Right renal cortex interstitium (tissue), 3 donors: ENCODE measurements at places on chromosomes 11 and 22. TPM values are rescaled to one million over a fixed set of nuclear protein-coding genes. Genes with fewer than 3 reads are reported as not detected.

- no peak for DNase-seq
Observed at GRCh38 chr11:90391756-90392155, 168.9 kb upstream of the CHORDC1 start.

The KDM4E gene
- 0.14 TPM for polyA plus RNA-seq

The OR8G1 gene
- polyA plus RNA-seq = not detected

The NTM gene
- 35.7 TPM for polyA plus RNA-seq

DNA sequence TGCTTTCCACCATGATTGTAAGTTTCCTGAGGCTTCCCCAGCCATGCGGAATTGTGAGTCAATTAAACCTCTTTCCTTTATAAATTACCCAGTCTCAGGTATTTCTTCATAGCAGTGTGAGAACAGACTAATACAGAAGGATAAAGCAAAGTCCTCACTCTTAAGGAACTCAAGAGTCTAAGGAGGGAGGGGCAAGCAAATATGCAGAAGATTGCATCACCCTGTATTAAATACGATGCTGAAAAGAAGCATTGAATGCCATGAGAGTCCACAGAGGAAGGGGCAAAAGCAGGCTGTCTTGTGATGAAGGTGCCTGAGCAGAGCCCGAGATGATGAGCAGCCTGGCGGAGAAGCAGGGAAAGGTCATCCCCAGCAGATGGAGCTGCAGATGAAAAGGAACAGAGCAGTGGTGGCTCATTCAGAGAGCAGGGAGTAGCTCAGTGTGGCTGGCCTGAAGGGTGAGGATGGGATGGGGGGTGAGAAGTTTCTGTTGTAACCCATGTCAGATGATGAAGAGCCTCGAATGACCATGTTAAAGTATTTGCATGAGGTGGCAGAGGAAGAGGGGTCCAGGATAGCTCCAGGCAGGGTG, 6.3 kb upstream of the IZUMO1R start:
- no peak for DNase-seq

The CARNS1 gene
- polyA plus RNA-seq = 1.4 TPM

DNA sequence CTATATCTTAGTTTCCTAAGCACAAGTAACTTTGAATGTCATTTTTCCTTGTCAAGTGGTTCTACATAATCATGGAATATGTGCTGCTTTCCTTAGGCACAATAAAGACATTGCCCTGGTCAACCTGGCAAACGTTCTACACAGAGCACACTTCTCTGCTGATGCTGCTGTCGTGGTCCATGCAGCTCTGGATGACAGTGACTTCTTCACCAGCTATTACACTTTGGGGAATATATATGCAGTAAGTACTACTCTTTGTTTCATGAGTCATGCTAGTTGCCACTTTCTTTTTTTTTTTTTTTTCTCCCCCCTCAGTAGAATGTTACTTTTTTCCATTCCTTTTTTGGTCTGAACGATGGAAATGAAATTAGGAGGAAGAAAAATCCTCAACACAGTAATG, 38.5 kb downstream of the TTC17 start:
- DNase-seq = no peak

The ANO9 gene
- 6.4 TPM for polyA plus RNA-seq

The RIC3 gene
- 8.9 TPM for polyA plus RNA-seq

DNA sequence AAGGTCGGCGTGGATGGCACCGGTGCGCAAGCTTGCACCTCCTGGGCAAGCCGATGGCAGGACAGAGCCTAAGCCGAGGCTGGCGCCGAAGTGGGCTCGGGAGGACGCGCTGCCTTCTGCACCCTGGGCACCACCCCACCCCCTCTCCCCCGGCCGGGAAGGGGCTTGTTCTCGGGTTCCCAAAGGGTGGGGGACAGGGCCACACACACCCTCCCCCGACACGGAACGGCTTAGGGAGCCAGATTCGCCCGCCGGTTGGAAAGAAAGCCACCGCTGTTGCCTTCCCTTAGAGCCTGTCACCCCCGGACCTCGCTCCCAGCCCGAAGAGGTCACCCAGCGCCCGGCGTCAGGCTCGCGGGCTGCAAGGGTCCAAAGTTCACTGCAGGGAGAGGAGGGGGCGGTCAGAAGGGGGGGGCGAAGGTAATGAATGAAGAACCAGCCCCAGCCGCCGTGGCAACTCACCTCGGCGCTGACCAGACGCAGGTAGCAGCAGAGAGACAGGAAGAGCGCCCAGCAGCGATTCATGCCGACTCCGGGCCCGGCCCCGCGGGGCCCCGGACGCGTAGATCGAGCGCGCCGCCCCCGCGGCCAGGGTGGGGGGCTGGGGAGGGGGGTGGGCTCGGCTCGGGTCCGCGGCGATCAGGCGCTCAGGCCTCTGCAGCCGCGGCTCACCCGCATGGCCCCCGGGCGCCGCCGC, 1.2 kb downstream of the PDGFB start:
- no peak for DNase-seq

The TLCD5 gene
- 11.0 TPM for polyA plus RNA-seq

DNA sequence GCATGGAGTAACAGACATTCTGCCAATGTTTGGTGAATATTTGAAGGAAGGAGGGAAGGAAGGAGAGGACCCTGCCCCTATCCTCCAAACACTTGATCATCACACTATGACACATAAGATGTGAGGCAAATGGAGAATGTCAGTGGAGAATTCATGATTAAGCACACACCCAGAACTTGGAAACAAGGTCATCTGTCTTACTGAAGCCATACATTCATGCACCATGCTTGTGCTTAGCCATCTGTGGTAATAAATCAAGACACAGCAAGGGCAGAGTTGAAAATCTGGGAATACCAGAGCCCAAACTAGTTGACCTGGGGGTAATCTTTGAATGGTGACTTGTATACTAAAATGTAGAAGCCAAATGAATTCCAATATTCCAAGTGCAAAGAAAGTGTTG, 7.9 kb upstream of the TIMP3 start:
- DNase-seq = no peak

DNA sequence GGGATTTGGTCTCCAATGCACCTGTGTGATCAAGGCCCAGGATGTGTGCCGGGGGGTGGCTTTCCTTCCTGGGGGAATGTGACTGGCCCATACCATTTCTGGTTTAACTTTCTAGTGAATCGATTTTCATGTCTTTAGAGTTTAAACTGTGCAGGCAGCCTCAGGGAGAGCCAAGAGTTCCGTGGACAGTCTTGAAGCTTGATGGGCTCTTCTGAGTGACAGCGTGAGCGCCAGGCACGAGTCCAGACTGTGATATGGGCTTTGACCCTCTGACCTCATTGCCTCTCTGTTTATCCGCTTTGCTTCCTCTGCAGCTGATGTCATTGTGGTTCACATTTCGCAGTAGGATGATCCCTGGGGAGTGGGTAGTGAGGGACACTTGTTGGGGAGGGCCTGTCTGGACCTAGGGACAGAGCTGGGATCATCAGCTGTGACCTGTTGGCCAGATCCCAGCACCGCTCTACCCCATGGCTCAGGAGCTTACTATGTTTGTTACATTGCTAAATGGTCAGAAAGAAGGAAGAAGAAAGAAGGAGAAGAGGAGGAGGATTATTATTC, 80.6 kb upstream of the CLDN5 start:
- no peak for DNase-seq

- DNase-seq = no peak
Observed at GRCh38 chr11:123195188-123196059, at the start of gene CLMP. Gene CLMP (minus strand): TSS chr11:123195248. CDS start chr11:123194940, 308 bp downstream.

The HEPHL1 gene
- polyA plus RNA-seq = 0.49 TPM

The APOA4 gene
- not detected for polyA plus RNA-seq

GRCh38 chr22:50357756-50358155, 14.6 kb downstream of the PPP6R2 start:
- no peak for DNase-seq

The PDE2A gene
- 16.5 TPM for polyA plus RNA-seq

The MDK gene
- polyA plus RNA-seq = 725 TPM

DNA sequence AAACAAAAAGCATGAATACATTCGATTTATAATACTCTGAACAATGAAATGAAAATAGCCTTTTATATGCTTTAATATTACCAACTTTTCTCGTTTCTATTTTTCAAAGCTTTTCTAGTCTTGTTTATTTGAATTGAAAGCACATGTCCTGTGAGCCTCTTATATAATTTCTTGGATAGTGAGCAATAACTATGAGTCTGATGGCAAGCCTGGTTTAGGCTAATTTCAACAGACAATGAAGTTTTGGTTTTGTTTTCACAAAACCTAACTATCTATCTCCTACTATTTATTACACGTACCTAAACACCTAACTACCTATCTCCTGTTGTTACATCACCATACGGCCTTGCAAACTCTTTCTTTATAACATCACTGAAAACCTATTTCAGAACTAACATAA, 29.2 kb upstream of the CEP126 start:
- DNase-seq = no peak

The PKDREJ gene
- polyA plus RNA-seq = 0.44 TPM

DNA sequence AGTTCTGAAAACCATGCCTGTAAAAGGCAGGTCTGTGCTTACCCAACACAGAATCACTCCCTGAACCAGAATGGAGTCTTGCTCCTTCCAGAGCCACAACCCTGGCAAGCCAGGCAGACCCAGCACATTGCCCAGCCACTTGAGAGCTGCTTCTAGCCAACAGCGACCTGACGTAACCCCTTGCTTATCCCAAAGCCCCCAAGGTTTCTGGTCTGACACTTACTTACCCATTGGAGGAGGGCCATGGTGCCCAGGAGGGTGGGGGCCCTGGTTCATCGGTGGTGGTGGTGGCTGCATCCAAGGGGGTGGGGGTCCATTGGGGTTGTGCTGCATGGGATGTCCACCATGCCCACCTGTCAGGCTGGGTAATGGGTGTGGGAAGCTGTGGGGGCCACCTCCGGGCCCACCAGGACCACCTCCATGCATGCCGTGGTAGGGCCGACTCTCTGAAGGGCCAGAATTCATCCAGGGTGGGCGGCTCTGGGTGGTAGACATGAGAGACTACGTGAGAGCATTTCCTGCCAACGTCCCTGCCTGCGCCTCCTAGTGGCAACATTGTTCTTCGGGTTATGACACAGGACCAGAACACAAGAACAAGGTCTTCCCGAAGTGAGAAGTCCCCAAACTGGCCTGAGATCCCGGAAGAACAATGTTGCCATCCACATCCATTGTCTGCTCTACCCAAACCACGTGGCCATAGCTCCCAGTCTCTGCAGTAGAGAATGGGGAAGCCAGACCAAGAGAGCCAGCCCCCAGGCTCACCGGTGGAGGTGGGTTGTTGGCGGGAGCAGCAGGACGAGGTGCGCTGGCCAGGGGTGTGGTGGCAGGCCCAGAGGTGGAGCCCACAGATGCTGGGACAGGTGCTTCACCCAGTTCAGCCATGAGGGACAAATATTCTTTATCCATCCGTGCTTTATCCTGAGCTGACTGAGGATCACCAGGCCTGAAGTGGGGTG, 7.8 kb upstream of the PYGM start:
- no peak for DNase-seq

DNA sequence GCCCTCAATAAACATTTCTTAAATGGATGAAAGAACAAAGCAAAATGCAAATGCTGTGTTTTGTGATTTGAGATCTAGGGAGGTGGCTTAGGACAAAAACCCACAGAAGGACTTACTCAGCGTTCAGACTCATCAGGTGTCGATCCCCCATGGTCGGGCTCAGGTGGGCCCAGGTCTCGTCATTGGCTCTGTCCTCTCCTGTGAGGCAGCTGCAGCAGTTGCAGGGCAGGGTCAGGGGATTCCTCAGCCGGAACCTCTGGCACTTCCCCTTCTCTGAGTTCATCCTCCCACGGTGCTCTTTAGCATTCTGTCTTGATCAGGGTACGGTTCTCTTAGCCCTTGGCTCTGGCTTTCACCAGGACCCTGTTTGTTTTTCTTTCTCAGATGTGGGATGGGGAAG, 14.0 kb upstream of the ACR start:
- no peak for DNase-seq

DNA sequence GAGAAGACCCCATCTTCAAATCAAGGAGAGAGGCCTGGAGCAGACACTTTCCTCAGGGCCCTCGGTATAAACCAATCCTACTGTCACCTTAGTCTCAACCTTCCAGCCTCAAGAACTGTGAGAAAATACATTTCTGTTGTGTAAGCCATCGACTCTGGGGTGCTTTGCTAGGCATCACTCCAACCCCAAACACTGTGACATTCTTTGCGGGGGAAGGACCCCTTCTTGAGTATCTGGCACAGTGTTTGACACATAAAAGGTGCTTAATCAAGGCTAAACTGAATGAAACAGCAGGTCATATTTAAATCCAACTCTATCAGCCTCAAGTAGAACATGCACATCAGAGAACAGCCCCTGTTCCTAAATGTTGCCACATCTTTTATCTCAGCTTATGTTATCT, 558.1 kb downstream of the INSC start:
- DNase-seq = no peak

- no peak for DNase-seq
Observed at GRCh38 chr11:61691380-61692156, 11.4 kb downstream of the DAGLA start.

The DEUP1 gene
- 1.2 TPM for polyA plus RNA-seq

The F2 gene
- polyA plus RNA-seq = 0.25 TPM

The MMP7 gene
- 21.8 TPM for polyA plus RNA-seq

DNA sequence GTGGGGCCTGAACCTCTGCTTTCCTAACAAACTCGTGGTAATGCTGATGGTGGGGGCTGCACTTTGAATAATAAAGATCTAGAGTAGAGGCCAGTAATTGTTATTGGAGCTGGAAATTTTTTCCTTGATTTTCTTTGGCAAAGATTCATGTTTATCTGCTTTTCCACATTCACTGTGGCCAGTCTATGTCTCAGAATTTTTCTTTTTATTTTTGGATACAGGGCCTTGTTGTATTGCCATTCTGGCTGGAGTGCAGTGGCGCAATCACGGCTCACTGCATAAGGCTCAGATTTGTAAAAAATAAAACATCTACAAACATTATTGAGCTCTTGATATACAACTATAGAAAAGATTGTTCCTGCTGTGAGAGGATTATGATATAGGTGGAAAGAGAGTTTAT, 1.6 kb downstream of the TMEM135 start:
- DNase-seq = no peak

The MPPED2 gene
- polyA plus RNA-seq = 18.2 TPM

The TTC12 gene
- 44.1 TPM for polyA plus RNA-seq

DNA sequence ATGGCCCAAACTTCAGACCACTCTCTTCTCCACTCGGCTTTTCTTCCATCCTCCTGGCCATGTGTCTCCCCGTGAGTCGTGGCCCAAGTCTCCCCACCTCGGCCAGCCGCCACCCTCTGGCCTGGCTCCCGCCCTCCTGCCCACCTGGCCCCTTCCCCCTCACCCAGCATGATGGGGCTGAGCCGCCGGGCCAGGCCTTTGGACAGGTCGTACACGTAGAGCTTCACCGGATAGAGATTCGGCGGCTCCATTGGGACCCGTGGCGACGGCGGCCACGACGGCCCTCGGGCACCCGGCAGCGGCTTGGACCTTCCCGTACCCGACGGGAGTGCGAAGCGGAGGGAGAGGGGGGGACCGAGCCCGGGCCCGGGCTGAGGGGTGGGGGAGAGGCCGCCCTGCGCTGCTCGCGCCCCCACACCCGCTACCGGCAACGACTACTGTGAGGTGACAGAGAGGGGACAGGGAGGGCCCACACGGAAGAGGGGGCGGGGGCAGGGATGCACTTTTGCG, at the start of gene DESI1:
Gene DESI1 (minus strand): TSS at position 455 of the 510 bp plus-strand sequence. CDS start 204 bp downstream, at position 251.
- DNase-seq = no peak
